T-helper 9 cell (primary cell): ENCODE measurements at places on chromosomes 1 and 21.
A peak's percentile ranks its signal among the peaks of the same experiment; 100 is the strongest.

DNA sequence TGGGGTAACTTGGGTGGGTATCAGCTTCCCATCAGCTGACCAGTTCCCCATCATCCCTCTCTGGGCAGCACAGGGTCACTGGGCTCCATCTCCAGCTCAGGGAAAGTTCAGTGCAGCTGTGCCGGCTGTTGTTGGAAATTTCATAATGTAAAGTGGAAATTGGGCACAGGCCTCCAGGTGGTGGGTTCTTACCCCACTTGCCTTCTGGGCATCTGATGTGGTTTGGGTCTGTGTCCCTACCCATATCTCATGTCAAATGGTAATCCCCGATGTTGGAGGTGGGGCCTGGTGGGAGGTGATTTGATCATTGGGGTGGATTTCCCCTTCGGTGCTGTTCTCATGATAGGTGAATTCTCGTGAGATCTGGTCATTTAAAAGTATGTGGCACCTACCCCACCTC is 59.7 kb upstream of the PSEN2 start:
- DNase-seq: no peak

- DNase-seq: no peak
These were observed 19.9 kb downstream of the ALDH4A1 start for GRCh38 chr1:18882486-18882885.

DNA sequence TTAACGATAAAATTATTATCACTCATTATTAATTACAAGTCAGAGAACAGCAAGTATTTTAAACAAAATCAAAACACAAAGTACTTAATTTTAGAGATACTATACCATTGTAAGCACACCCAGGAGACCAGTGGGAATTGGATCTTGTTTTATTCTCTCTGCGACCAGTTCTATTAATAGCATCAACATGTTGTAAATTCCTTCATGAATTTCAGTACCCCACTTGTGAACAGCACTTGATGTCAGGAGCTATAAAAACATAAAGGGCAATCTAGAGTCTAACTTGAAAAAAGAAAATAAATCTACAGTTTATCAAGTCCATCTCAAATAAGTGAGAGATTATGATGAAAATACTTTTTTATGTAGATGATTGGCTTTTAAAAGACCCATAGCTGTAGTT is 42.9 kb downstream of the USP24 start:
- DNase-seq: no peak

- DNase-seq: peak; percentile 6
These were observed 558 bp upstream of the BTG3 start for GRCh38 chr21:17613242-17613676.

DNA sequence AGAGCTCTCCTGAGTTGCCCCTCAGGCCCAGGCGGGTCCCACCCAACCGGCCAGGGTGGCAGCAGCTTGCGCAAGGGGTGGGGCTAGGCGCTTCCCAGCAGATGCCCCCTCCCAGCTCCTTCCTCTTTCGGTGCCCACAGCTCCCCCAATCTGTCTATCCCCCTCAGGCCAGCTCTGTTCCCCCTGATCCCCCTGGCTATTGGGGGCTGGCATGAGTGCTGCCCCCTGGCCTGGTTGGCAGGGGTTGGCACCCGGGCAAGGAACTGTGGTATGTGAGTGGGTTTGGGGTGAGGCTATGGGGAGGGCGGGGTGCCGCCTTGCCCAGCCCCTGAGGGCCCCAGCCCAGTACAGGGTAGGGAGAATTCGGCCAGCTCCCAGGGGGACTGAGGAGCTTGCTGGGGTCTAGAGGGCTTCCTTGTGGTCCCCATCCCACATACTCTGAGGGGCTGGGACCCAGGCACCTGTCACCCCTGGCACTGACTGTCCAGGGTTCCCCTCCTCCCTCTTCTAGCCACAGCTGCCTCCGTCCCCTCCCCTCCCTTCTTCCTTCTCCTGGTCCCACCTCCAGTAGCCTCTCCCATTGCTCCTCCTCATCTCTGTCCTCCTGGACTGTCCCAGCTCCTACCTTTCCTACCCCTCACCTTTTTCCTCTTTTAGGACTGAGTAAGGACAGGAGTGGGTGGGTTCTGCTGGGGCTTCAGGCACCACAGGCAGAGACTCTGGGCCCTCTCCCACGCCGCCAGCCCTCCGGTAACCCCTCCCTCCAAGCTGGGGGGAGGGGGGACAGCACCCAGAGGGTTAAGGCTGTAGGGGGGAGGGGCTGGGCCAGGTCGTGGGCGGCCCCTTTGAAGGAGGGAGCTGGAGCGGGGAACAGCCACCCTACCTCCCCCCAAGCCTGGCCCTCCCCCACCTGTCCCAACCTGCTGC is 5.7 kb downstream of the ZBTB7B start:
- no peak for DNase-seq

DNA sequence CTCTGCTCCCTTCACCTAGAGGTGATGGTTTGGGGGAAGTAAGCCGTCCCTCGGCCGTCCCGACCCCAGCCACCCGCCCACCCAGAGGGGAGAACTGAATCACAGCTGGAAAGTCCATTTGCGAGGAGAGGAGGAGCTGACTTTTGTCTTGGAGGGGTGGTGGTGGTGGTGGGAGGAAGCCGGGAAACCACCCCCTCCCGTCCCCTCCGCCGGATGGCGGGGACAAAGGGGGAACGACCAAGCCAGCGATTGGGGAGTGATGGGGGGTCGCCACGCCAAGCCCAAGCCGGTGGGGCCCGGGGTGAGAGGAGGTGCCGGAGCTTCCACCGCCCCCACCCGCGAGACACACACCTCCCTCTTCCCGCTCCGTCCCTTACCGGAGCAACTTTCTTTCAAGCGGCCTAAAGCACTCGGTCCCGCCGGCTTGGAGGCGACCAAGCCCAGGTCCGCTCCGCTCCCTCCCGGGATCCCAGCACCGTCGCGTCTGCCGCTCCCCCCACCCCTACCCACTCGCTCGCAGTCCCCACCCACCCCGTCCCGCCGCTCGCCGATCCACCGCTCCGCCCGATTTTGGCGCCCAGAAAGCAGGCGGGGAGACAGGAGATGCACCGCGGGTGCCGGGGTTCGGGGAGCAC is 540 bp downstream of the ARHGEF2 start:
- DNase-seq: peak; percentile 37
